ENCODE measurements at places on chromosomes 4 and X.

GRCh38 chr4:121380776-121381462 lies at the start of gene QRFPR:
TSS of gene QRFPR (minus strand) at chr4:121381018. CDS start at chr4:121380647, 371 bp downstream.
- no peak for DNase-seq

DNA sequence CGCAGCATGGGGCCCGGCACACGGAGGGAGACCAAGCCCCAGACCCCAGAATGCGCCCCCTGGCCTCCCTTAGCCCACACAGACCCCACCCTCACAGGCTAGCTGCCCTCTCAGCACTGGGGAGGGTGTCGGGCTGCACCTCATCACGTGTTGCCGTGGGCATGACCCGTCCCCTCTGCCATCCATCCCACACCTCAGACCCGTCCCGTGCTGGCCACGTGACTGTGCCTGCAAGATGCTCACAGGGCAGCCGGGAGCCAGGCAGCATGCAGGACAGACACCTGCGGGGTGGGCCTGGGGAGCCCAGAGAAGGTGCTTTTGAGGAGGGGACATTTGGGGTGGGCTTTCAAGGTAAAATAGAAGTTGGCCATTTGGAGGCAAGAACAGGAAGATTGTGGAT lies 4.8 kb downstream of the MSANTD1 start:
- no peak for DNase-seq

DNA sequence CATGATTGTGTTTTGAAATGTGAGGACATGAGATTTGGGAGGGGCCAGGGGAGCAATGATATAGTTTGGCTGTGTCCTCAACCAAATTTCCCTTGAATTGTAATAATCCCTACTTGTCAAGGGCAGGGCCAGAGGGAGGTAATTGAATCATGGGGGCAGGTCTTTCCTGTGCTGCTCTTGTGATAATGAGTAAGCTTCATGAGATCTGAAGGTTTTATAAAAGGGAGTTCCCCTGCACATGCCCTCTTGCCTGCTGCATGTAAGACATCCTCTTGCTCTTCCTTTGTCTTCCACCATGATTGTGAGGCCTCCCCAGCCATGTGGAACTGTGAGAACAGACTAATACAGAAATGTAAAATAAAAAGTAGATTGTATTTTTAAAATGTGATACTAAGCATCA lies 1294.9 kb downstream of the ADGRL3 start:
- no peak for DNase-seq

DNA sequence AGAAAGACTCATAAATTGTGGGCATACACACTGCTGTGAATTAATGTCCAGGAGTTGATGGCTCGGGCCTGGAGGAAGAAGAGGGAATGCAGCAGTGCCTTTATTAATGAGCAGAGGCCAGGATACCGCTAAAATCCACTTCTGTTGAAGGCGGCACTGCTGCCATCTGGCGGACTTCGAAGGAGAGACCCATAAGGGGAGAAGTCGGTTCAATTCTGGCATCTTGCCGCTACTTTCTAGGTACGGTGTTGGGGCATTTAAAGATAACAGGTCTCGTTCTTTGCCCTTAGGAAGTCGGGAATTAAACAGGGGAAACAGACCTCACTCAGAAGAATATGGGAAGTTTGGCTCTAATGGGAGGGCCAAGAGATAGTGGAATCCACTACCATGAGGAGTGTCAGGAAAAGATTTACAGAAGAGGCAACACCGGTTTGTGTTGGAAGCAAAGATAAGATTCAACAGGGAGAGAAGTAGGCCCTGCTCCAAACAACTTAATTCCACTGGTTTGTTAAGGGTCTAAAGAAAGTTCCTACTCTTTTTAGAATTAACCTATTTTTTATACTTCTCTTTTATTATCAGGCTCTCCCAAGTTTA lies 133.6 kb upstream of the GIMD1 start:
- no peak for DNase-seq

DNA sequence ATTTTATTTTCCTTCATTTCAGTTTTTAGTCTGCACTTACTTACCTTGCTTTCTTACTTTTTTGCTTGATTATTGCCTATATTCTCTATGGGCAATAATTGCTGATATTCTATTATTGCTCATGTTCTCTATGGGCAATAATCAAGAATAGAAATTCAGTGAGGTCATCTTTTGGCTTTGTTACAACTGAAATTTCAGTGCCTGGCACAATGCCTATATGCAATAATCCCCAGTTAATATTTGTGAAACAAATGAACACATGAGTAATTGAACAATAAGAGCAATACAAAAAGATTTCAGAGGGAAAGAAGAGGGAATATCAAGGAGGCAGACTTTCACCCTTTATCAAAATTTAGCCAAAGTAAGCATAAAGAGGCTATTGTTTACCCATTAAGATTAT lies 48.6 kb upstream of the ARSJ start:
- no peak for DNase-seq

DNA sequence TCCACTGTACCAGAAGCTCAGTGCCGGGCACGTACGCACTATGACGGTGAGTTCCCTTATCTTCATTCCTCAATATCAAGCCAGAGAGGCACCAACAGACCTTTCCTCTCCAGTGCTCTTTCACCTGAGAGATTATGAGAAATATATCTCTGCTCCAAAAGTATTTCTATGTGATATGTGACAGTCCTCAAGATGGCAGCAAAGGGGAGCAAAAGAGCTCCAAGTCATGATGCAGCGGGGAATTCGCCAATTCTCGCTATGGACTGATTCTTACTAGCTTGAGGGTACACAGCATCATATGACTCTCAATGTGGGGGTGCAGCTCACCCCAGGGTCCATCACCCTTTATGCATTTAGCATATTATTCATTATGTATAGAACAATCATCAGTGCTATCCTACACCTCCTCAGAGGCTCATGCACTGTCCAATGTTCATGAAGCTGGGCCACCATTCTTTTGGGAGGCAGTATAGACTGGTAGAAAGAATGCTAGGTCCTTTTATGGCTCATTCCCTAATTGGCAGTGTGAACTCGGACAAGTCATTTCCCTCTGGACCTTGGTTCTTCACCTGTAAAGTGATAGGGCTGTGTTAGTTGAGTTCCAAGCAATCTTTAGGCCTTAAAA lies 12.8 kb upstream of the IQSEC2 start:
- no peak for DNase-seq

GRCh38 chr4:84631573-84631972 lies 48.6 kb downstream of the CDS1 start:
- no peak for DNase-seq

DNA sequence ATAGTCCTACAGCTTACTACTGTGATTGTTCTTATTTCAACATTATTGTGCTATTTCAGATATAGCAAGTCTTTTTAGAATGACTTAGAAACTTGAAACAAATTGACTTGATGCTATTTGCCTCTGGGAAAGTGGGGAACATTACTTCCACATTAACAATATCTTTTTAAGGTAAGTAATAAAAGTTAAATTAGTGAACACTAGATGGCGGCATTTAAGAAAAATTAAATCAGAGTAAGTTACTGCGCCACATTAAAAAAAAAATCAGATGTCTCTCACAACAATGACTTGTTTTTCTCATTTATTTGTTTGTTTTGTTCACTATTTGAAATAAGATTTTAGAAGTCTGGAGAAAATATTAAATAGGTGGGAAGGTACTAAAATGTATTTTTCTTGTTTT lies 1026.9 kb upstream of the SLIT2 start:
- DNase-seq: no peak

GRCh38 chr4:3531318-3531878 lies 824 bp downstream of the LRPAP1 start:
- no peak for DNase-seq

- no peak for DNase-seq
Measured at GRCh38 chrX:10618961-10619360, 1.4 kb downstream of the MID1 start.

DNA sequence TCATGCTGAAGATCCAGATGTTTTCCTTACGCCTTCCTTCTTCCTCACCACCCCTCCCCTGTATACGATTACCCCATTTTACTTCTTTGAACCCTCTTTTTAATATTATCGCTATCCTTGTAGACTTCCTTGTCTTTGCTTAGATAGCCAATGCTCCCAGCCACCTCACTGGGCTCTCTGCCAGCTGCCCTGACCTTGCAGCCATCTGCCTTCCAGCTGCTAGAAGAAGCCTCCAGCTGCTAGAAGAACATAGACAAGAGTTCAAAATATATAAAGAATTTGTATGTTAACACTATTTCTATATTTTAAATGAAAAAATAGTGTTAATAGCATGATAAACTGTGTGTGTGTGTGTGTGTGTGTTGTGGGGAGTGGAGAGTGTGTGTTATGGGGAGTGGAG lies 374.7 kb downstream of the ANKRD50 start:
- no peak for DNase-seq

GRCh38 chrX:73215246-73215645 lies 595 bp upstream of the NAP1L2 start:
- no peak for DNase-seq

DNA sequence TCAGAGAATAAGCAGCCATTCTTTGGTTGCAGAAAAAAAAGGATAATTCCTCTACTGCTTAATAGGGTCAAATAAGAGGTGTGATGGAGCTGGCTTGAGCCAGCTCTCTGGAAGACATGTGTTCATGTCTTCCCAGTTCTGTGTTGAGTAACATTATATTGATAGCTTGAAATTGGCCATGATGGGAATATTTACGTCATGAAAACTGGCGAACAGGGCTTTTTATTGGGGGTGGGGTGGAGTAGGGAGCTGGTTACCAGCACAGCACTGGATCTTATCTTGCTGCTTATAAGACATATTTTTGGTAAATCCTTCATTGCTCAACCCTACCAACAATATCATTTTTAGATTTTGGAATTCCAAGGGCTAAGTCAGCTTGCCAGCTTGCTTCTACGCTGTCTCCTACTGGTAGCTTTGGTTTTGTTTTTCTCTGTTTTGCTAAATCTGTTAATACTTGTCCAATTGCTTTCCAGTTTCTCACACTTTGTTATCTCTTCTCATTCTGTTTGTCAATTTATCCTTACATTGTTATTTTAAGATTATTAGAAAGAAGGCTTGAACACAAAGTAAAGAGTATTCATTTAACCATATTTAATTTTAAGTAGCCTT lies 25.3 kb upstream of the GBA3 start:
- DNase-seq: no peak

- DNase-seq: no peak
Measured at GRCh38 chrX:21658152-21658737, at the start of gene KLHL34. TSS of gene KLHL34 (minus strand) at chrX:21658330. CDS start at chrX:21657788, 542 bp downstream.

DNA sequence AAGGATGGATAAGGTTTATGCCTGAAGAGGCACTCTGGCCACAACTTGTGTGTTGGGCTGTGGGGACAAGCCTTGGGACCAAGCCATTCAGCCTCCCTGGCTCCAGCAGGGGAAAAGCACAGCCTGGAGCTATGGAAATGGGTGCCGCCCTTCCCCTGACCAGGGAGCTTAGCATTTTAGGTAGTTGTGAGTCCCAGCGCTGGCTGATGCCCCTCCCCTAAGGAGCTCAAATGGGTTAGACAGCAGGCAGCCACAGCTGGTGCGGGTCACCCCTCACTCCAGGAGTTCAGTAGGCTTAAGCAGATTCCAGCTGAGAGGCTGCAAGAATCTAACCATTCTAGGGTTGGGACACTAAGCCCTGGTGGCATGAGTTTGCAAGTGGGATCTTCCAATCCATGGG lies 172.9 kb downstream of the KCNIP4 start:
- DNase-seq: no peak

DNA sequence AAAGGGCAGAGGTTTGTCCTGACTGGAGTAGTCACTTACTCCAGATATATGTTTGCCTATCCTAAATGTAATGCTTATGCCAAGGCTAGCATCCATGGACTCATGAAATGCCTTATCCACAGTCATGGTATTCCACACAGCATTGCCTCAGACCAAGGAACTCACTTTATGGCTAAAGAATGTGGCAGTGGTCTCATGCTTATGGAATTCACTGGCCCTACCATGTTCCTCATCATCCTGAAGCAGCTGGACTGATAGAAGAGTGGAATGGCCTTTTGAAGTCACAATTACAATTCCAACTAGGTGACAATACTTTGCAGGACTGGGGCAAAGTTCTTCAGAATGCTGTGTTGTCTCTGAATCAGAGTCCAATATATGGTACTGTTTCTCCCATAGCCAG lies 1014.8 kb downstream of the RAPGEF2 start:
- DNase-seq: no peak

DNA sequence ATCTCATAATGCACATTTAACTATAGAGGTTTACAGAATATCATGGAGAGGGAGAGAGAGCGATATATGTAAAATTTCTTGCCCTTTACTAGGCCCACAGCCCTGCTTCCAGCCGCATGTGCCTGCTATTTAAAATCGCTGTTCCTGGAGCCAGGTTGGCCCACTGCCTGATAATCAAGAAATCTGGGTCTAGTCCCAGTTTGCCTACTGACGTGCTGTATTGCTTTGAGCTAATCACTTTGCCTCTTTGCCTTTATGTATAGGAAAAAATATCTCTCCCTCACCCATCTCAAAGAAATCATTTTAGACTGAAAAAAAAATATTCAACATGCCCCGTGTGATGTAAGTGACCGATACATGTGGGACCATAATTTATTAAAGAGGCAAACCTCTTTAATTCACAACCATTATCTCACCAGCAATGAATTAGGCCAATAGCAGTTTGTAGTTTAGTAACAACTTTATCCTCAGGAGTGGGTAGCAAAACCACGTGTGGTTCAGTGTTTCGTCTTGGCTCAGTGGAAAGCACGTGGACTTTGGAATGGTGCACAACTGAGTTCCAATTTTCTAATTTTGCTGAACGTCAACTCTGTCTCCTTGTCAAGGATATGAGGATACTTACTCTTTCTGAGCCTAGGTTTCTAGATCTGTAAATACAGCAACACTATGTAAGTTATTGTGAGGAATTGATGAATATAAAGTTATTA lies 62.6 kb downstream of the GRXCR1 start:
- DNase-seq: no peak

DNA sequence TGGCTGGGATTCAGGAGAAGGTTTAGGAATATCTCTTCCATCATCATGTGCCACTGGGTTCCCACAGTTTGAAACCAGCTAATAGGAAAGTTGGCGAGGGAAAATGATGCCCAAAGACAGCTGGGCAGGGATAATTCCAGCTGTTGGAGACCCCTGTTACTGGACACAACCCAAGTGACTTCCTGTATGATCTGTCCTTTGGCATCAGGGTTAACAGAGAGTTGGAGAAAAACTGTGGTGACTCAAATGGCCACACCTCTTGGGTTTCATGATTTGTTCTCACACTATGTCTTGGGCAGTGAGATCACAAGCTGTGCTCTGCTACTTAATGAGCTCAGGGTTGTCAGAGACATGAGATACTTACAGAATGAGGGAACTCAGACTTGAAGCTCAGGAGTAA lies 3.8 kb downstream of the FGF16 start:
- DNase-seq: no peak

DNA sequence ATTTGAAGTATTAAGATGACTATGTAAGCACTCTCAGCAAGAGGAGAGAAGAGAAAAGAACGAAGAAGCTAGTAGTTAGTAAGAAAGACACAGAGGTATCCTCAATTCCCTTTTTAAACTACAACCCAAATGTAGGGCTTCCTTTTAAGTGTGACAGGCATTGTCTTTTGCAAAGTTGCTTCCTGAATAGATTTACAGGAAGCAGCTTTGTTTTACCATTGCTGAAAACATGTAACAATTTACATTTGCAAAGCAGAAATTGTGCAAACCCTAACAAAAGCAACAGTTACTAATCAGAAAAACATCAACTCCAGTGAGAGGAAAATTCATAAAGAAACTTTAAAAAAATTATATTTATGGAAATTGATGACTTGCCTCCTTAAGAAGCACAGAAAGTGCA lies 96.4 kb downstream of the FAM13A start:
- no peak for DNase-seq

Data from esophagus squamous epithelium (tissue), 5 donors.